Skeletal muscle cell (primary cell): ENCODE measurements at places on chromosomes 1 and 21.
A peak's percentile ranks its signal among the peaks of the same experiment; 100 is the strongest.

GRCh38 chr1:109118089-109118488 lies 4.2 kb downstream of the ELAPOR1 start:
- no peak for DNase-seq

DNA sequence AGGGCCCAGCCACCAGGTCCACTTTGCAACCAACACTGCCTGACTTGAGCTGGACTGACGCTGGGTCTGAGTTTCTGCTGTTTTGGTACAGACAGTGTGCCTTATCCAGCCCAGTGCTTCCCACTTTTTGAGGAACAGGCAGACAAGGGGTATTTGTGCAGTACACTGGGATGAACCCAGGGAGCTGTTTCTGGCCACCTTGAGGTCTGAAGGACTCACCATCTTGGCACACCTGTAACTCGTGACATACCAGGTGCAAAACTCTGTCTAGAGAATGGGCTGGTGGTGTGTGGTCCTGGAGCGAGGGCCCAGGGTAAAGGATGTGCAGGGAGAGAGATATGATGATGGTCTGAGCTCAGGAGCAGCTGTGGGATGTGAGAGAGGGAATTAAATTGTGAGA lies 148.6 kb downstream of the PCP4 start:
- DNase-seq: no peak

DNA sequence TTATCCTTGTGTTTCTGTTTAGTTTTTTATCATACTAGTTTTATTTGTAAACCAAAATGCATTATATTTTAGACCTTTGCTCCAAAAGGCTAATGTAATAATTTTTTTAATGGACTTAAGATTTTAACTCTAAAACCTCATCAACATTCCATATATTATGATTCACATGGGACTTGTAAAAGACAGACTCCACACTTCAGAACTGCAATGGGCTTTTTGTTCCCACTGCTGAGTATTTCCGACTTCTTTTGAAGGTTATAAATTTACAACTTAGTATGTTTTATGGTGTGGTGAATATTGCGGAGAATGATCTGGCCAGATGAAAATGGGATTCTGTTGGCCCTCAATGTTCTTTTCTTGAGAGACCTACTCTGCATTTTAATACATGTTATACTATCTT lies 678.5 kb downstream of the USP25 start:
- no peak for DNase-seq

DNA sequence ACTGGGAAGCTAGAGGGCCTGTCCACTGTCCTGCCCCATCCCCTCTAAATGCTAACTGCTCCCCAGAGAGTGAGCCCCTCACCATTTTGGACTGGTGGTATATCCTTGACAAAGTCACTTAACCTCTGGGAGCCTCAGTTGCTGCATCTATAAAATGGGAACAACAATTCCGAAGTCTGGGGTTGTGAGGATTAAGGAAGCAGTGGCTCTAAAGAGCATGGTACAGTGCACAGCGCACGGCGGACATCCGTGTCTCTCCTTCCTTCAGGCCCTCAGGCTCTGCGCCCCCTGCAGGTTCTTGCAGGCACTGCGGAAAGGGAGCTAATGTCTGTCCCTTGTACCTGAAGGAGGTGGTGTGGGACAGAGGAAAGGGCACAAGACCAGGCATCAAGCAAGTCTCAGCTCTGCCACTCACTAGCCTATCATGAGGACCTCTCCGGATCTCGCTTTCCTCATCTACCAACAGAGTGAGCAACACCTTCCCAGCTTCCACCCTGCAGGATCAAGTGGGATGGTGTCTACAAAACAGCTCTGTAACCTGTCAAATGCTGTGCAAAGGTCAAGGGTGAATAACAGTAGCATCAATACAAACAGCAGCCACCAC lies 20.1 kb downstream of the ECE1 start:
- no peak for DNase-seq

- DNase-seq: no peak
Measured at GRCh38 chr1:163512349-163512989, 190.7 kb downstream of the NUF2 start.

- no peak for DNase-seq
Measured at GRCh38 chr21:39097981-39098380, 85.3 kb downstream of the PSMG1 start.

DNA sequence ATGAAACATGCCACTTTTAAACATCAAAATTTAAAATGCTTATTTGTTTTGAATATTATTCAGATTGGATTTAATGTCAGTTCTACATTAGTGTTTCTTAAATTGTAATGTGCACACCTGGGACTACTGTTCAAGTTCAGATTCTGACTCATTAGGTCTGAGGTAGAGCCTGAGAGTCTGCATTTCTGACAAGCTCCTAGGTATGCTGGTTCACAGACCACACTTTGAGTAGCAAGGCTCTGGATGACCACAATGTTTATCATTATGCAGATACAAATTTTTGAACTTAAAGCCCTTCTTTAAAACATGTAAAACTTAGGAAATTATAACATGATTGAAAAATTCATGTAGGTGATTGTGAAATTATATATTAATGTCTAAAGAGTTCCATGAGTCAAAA lies 40.2 kb downstream of the TTLL7 start:
- no peak for DNase-seq

DNA sequence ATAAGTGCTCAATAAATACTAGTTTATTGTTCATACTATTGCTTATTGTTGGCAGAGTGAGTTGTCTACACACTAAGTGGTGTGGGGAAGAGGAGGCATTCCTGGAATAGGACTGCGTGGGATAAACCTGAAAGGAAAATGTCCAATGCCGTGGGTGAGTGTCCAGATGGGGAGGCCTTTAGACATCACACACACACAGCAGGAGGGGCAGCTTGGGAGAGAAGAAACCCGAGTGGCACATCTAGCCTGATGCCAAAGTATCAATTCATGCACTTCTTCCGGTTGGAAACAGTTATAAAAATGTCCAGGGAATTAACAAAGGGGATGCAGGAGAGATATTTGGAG lies 27.3 kb downstream of the CCN1 start:
- no peak for DNase-seq

DNA sequence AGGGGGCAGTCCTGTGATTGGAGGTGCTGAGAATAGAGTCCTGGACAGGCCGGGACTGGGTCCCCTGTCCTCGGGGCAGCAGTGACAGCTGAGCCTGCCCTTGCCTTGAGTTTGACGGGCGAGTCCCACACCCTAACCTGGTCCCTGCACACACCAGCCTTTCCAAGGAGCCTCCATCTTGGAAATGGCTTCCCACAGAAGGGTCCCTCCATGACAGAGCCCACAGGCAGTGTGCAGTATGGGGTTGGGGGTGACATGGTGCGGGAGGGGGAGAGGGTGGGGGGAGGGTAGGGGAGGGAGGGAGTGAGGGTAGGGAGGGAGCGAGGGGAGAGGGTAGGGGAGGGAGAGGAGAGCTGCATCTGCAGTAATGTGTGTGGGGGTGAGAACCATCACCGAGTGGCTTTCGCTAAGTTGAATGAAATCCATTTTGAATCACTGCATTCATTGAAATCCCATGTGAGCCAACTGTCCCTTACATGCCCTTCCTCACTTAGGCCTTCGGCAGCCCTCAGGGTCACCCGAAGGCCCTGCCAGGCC lies 10.1 kb upstream of the TMEM52 start:
- DNase-seq: no peak

- DNase-seq: no peak
Measured at GRCh38 chr21:43892984-43893535, 28.0 kb downstream of the AGPAT3 start.

DNA sequence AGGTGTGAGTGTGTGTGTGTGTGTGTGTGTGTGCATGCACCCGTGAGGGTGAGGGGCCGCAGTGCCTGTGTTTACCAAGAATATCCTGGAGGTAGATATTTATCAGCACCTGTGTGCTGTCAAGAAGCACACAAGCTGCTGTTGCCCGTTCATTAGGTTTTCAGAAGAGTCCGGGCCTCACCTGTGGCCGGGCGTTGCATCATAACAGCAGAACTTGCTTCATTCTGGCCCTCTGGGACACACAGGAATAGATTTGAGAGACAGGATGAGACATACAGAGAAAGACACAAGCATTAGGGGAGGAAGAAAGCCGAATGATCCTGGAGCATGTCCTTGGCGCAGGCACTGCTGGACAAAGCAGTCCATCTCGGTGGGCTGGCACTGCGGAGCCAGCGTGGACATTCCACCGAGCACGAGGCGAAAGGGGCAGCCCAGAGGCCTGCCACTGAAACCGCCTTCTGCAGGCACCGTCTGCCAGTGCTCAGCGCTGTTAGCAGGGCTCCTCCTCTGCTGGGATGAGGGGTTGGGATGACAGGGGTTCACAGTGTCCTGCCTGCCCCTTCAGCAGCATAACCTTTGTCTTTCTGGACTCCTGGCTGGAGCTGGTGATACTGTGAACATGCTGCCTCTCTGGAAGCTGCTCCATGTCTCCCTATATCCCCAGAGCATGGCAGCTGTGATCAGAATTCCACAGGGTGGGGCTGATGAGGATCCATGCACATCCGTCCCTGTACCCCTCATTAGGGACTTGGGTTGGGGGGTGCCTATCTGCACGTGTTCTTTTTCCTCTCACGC lies 81.1 kb downstream of the PEX14 start:
- DNase-seq: no peak

GRCh38 chr21:14690886-14691285 lies 144.8 kb upstream of the SAMSN1 start:
- no peak for DNase-seq

DNA sequence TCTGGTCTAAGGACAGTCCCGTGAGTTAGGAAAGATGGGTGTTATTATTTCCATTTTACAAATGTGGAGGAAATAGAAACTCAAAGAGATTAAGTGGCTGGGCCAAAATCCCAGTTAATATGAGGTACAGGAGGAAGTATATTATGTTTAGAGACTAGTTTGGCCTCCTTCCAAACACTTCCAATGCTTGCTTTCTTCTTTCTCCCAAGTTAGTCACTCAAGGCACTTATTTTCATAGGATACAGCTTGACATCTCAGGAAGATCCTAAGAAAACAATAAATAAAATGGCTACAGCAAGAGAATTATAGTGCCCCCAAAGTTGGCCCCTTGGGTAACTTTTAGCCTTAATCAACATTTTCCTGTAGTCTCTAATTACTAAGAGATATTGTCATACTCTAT lies 47.5 kb upstream of the IPO9 start:
- DNase-seq: no peak

GRCh38 chr21:42279341-42279871 lies 35.8 kb downstream of the TFF3 start:
- no peak for DNase-seq

DNA sequence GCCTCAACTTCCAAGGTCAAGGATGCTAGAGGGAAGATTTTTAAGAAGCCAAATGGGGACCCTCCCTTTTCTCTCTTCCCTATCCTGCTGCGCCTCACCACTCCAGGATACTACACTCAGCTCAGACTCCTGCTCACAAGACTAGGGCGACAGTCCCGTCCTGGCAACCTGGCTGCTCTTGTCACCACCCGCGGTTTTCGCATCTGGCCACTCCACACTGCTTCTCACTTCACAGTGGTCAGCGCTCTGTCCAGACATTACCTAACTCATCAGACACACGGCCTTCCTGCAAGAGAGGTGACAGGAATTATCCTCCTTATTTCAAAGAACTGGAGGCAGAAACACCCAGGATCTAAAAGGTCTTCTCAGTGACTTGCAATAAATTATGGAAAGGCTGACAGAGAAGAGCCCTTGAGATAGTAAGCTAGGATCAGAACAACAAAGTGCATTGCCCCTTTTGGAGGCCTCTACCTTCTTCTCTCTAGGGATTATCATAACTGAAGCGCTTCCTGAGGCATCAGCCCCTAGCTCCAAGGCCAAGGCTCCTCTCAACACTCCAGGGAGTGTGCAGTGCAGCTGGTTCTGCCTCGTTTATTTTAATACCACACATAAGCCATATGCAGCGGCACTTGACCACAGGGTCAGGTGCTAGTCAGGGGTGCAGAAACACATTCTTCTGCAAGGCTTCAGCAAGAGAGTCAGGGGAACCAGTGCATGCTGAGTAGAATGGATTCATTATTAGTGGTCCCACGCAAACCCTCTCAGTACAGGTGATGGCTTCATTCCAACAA lies 41.9 kb downstream of the ASTN1 start:
- no peak for DNase-seq

DNA sequence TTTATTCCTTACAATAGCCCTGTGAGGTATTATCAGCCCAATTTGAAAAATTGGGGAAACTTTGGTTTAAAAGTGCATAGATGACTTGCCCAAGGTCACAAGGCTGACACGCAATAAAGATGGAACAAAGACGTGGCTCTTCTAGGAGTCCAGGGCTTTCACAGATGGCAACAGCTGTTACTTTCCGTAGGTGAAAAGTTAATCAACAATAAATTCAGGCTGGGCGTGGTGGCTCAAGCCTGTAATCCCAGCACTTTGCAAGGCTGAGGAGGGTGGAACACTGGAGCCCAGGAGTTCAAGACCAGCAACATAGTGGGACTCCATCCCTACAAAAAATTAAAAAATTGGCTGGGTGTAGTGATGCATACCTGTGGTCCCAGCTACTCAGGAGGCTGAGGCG lies 87.8 kb upstream of the ATF3 start:
- no peak for DNase-seq

DNA sequence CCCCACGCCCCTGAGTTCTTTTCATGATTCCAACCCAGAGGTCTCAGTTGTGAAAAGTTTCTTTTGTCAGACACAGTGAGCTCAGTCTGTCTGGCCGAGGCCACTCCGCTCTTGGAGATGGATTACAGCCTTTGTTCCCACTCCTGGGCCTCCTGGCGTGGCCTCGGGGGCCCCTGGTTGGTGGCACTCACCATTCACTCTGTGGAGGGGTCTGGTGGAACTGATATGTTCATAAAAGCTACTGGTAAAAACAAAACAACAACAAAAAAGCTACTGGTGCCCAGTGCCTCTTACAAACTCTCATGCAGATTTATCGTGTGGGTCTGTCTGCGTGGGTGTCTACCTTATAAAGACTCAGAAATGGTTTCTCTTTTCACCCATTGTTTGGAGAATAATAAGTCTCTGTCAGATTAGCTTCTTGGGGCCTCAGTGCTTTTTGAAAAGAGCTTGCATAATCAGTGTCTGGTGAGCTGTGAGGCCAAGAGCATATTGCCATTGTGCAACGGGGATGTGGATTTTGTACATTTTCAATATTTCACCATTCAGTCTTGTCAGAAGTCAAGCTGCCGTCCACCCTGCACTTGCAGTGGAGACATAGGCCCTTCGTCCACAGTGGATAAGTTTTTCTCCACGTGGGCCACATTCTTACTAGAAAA lies 86.7 kb downstream of the GALNT2 start:
- peak; percentile 76 for DNase-seq

DNA sequence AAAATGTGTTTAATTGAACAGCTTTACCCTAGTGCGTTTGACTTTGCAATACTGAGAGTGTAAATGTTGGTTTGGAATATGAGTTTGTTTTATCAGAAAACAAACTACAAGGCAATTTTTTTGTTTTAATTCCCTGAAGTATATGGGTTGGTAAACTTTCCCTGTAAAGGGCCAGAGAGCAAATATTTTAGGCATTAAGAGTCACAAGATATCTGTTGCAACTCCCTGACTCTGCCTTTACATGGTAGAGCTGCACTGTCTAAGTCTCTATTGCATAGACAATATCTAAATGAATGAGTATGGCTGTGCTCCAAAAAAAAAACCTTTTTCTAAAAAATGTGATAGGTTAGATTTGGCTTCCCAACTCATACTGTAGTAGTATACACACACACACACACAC lies 115.1 kb upstream of the PBX1 start:
- no peak for DNase-seq

- no peak for DNase-seq
Measured at GRCh38 chr1:22031214-22031962, 21.1 kb upstream of the CDC42 start.
